ENCODE measurements at places on chromosomes 7 and 10. TPM values are rescaled to one million over a fixed set of nuclear protein-coding genes. Genes with fewer than 3 reads are reported as not detected.

AEBP1 gene
- 5.4 TPM for total RNA-seq

RSBN1L gene
- 10.2 TPM for total RNA-seq

- no peak for DNase-seq
These were observed 246.0 kb downstream of the RNLS start for GRCh38 chr10:88337134-88337533.

GRCh38 chr10:117441812-117442443 is 66.7 kb upstream of the PDZD8 start:
- DNase-seq, result no peak

DNA sequence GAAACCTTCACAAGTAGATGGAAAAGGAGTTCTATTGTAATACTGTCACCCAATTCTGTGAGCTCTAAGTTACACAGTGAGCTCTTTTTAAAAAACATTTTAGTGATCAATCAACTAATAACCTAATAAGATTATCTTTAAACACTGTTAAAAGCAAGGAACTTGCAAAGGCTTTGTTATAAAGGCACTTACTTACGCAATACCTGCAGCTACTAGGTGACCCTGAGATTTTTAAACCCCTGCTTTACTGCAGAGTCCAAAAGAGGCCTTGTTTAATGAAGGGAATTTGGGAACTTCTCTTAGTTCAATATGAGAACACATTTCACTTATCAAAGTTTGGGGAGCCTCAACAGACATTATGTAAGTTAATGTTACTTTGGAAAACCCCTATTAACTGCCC is 53.3 kb downstream of the P4HA1 start:
- DNase-seq, result no peak

GRCh38 chr7:12249706-12250105 is 38.6 kb downstream of the TMEM106B start:
- DNase-seq, result no peak

- no peak for DNase-seq
These were observed 152.0 kb downstream of the ZNF22 start for GRCh38 chr10:45152726-45153125.

All from pulmonary artery endothelial cell (primary cell).